Aorta (tissue), 5 donors: ENCODE measurements at places on chromosomes 2 and 18. TPM values are rescaled to one million over a fixed set of nuclear protein-coding genes. Genes with fewer than 3 reads are reported as not detected.

GRCh38 chr2:196324211-196324610 is 152.8 kb upstream of the STK17B start:
- no peaks in the 10 kb centered on the region for H3K27me3 ChIP-seq
- H3K27ac ChIP-seq, result no peak overlapping the region
- no peak overlapping the region for H3K4me3 ChIP-seq
- no peak for DNase-seq

GRCh38 chr18:24443870-24444269 is 16.6 kb upstream of the HRH4 start:
- H3K4me3 ChIP-seq, result no peak overlapping the region
- H3K4me1 ChIP-seq, result no peaks in the 10 kb centered on the region
- H3K27me3 ChIP-seq, result no peaks in the 10 kb centered on the region
- no peak overlapping the region for H3K27ac ChIP-seq
- no peak for DNase-seq

DNA sequence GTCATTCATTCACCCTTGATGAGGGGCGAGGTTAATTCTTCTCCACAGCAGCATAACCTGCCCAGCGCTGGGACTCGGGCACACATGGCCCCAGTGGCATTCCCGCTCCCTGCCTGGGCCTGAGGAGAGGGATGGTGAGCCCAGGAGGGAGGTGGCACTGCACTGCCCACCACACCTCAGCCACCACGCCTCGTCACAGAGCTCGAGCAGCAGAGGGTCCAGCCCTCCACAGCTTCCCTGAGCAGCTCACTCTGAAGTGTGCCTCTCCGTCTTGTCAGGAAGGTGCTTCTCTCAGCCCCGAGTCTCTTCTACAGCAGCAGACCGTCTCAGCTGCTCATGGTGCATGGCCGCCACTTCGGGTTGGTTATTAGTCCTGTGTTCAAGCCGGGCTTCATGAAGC is 34.9 kb downstream of the COA5 start:
- DNase-seq, result no peak
- no peaks in the 10 kb centered on the region for H3K4me1 ChIP-seq
- no peak overlapping the region for H3K27ac ChIP-seq
- H3K36me3 ChIP-seq, result peaks cover 8% of the 10 kb centered on the region

FBXO15 gene
- 0.52 TPM for total RNA-seq

MARS2 gene
- 3.6 TPM for total RNA-seq

- no peak for DNase-seq
- no peak overlapping the region for H3K4me3 ChIP-seq
- no peak overlapping the region for H3K27ac ChIP-seq
- no peaks in the 10 kb centered on the region for H3K4me1 ChIP-seq
These were observed 33.9 kb downstream of the ARHGAP25 start for GRCh38 chr2:68768461-68768860.

- no peak for DNase-seq
- H3K27me3 ChIP-seq, result no peaks in the 10 kb centered on the region
- H3K36me3 ChIP-seq, result no peaks in the 10 kb centered on the region
- no peak overlapping the region for H3K27ac ChIP-seq
These were observed 79.7 kb upstream of the CYTIP start for GRCh38 chr2:157523270-157524247.

COLEC11 gene
- total RNA-seq, result 1.7 TPM

GRCh38 chr2:45765007-45765727 is 113.7 kb downstream of the PRKCE start:
- no peak overlapping the region for H3K4me3 ChIP-seq
- no peaks in the 10 kb centered on the region for H3K4me1 ChIP-seq
- no peak overlapping the region for H3K27ac ChIP-seq
- no peaks in the 10 kb centered on the region for H3K36me3 ChIP-seq

PLEK gene
- total RNA-seq, result 14.6 TPM

DNA sequence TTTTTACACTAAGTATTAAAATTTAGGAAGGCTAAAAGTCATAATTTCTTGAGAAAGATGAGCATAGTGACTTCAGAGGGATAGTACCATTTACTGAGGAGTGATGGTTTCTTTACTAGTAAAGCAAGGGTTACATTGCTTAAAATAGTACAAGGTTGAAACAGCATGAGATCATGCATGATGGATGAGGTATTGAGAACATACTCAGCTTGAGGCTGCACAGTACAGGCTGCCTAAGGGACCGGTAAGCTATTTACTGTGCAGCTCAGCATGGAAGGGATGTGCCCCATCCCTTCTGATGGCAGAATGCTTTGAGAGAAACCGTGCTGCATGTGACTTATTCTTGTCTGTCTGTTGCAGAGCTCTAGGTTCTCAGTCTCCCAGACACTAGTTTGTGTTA is 122.1 kb downstream of the EML6 start:
- H3K27ac ChIP-seq, result no peak overlapping the region
- no peaks in the 10 kb centered on the region for H3K27me3 ChIP-seq
- no peak overlapping the region for H3K4me3 ChIP-seq
- no peaks in the 10 kb centered on the region for H3K36me3 ChIP-seq
- no peak for DNase-seq

DNA sequence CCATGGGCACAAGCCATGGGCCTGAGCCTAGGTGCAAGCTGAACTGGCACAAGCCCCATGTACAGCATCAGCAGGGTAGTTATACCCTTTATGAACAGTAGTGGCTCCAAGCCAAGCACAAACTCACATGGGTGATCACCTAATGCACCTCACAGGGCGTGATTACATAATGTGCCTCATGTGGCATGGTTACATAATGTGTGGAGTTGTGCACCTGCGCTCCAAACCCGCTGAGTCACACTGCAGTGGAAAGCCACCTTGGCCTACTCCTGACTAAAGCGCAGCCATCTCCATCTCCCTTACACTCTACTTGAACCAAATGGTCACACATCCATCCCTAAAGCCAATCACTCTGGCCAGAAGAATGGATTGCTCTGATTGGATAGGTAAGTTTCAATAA is 279.7 kb downstream of the MBD2 start:
- no peaks in the 10 kb centered on the region for H3K4me1 ChIP-seq
- H3K27me3 ChIP-seq, result no peaks in the 10 kb centered on the region
- H3K36me3 ChIP-seq, result no peaks in the 10 kb centered on the region
- no peak for DNase-seq
- H3K27ac ChIP-seq, result no peak overlapping the region

DNA sequence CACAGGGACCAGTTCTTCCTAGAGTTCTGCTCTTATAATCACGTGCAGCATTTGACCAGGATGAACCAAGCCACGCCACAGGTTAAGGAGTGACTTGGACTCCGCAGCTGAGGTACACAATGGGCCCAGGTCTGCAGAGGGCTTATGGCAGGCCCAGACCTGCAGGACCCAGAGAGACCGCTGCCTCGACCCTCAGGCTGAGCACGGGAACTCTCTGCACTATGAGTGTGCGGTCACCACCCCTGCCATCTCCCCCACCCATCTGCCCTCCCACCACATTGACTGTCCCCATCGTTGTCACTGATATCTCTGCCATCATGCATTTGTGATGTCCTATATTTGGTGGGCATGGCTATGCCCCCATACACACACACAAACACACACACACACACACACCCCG is 45.7 kb upstream of the HPCAL1 start:
- no peaks in the 10 kb centered on the region for H3K36me3 ChIP-seq
- DNase-seq, result peak; percentile 31
- H3K27me3 ChIP-seq, result no peaks in the 10 kb centered on the region
- H3K27ac ChIP-seq, result no peak overlapping the region
- H3K4me3 ChIP-seq, result no peak overlapping the region
- H3K4me1 ChIP-seq, result no peaks in the 10 kb centered on the region

DNA sequence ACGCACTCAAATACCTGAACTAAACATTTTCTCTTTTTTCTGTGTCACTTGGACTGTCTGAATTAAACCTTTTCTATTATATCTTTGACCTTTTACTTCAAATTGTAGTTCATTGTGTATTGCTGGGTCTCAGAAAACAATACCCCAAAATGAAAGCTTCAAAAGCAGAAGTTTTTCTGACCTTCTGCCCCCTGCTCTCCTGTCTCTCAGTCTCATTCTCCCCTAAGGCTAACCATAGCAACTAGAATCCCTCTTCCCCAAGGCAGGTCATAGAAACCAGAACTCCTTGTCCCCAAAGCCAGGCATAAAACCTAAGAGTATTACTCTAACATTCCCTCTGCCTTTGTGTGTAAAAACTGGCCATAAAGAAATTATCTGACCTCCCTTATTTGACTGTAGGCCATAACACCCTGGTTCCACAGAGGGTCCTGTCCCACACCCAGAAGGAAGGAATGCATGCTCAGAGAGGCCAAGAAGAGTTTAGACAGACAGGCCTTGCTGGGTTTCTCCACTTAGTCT is 93.5 kb upstream of the B3GNT2 start:
- DNase-seq, result no peak
- H3K27ac ChIP-seq, result no peak overlapping the region
- no peak overlapping the region for H3K4me3 ChIP-seq
- no peaks in the 10 kb centered on the region for H3K4me1 ChIP-seq
- H3K27me3 ChIP-seq, result no peaks in the 10 kb centered on the region
- no peaks in the 10 kb centered on the region for H3K36me3 ChIP-seq

FAHD2B gene
- 14.6 TPM for total RNA-seq

DNA sequence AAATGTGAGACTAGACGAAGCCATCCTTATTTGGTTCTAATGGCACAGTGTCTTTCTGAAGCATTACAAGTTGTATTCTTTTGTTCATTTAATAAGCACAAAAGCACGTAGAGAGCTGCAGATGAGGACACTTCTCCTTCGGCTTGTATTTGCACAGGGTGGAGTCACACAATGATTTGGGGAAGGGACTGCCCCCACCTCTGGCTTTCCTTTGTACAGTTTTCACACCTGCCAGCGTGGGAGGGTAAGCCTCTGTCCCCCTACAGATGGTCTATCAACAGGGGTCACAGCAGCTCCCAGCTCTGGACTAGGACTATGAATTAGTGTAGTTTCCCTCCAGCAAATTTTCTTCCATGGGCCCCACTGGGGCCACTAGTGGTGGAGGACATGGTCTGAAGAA is 108.2 kb upstream of the KLHL14 start:
- H3K27ac ChIP-seq, result no peak overlapping the region
- H3K4me3 ChIP-seq, result no peak overlapping the region
- no peaks in the 10 kb centered on the region for H3K36me3 ChIP-seq
- no peaks in the 10 kb centered on the region for H3K4me1 ChIP-seq
- no peaks in the 10 kb centered on the region for H3K27me3 ChIP-seq
- DNase-seq, result no peak
